Activated CD4-positive, alpha-beta T cell treated with anti-CD3 and anti-CD28 coated beads, Interleukin-2, Interleukin-4, amounts not matched to agents 100 ng/mL and 50 ng/mL, durations not matched to agents 16 hours and 8 hours (primary cell): ENCODE measurements at places on chromosomes 6 and 20.

DNA sequence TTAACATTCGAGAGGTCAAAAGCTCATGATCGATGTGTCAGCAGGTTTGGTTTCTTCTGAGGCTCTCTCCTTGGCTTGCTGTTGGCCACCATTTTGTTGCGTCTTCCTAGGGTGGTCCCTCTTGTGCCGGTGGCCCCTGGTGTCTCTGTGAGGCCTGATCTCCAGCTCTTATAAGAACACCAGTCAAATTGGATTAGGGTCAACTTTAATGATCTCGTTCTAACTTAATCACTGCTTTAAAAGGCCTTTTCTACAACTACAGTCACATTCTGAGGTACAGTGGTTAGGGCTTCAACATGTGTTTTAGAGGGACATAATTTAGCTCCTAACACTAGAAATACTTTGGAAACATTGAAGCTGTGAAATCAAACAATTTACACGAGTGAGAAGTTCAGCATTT lies 240.8 kb upstream of the KCNQ5 start:
- no peak for DNase-seq

DNA sequence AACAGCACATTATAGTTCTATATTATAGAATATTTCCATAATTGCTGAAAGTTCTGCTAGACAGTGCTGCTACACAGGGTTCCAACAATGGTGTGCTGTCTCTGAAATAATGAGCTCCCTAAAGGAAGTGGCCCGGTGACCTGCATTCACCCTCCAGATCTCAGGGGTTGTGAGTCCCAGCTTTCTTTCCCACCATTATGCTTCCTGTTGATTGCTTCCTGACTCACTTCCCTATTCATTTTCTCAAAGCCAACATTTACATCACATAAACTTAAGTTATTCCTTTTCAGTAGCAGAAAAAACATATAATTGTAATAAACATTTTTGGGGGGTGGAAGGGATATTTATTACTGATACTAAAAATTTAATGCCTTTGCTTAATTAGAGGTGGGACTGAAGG lies 12.9 kb upstream of the CCN6 start:
- no peak for DNase-seq

DNA sequence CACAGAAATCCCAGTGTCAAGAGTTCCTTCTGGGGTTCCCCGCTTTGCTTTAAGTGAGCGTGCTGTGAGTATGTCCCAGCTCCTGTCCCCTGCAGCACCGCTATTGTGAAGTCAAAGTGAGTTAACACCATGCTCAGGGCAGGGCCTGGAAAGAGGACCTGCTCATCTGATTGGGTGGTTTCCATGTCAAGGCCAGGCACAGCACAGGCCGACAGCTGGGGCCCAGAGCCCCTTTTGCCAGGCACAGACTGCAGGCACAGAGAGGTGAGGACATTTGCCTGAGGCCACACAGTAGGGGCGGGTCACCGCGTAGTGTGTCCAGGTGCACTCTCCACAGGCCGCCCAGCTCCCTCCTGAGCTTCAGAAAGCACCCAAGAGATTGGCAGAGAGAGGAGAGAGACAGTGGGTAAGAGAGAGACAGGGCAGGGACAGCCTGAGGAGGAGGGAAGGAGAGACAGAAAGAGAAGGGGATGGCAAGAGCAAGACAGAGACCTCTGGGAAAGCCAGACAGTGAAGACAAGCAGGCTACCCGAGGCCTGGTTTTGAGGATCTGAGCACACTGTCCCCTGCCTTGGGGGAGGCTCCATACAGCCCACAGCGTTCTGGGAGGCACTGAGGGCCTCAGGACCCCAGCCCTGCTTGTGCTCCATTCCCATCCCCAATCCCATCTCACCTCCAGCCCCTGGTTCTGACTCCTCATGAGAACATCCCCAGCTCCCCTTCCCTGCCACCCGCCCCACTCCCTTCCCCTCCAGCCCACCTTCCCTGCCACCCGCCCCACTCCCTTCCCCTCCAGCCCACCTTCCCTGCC lies 6.5 kb upstream of the BPIFB1 start:
- DNase-seq: no peak

GRCh38 chr6:149060985-149061760 lies 256.3 kb upstream of the TAB2 start:
- DNase-seq: no peak

- DNase-seq: no peak
These were observed 80.0 kb upstream of the TOP1 start for GRCh38 chr20:40948465-40949267.

GRCh38 chr6:43627008-43627825 lies 1.8 kb downstream of the GTPBP2 start:
- peak; percentile 28 for DNase-seq

DNA sequence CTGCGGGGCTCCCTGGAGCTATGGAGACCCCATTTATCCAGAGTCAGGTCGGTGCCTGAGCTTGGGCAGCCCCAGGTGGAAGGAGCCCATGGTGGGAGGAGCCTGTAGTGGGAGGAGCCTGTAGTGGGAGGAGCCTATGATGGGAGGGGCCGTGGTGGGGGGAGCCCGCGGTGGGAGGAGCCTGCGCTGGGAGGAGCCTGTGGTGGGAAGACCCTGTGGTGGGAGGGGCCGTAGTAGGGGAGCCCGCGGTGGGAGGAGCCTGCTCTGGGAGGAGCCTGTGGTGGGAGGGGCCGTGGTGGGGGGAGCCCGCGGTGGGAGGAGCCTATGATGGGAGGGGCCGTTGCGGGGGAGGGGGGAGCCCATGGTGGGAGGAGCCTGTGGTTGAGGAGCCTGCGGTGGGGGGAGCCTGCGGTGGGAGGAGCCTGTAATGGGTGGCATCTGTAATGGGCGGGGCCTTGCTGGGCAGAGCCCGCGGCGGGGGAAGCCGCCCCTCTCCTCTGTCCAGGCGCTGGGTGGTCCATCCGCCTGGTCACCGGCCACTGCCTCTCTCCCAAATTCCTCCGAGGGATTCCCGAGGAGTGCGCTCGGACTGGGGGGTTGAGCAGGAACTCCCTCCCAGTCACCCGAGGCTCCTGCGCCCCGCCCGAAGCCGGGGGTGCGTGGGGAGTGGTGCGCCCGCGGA lies 567 bp upstream of the FNDC11 start:
- peak; percentile 74 for DNase-seq

- no peak for DNase-seq
These were observed 18.8 kb upstream of the MAPK13 start for GRCh38 chr6:36111526-36111925.

DNA sequence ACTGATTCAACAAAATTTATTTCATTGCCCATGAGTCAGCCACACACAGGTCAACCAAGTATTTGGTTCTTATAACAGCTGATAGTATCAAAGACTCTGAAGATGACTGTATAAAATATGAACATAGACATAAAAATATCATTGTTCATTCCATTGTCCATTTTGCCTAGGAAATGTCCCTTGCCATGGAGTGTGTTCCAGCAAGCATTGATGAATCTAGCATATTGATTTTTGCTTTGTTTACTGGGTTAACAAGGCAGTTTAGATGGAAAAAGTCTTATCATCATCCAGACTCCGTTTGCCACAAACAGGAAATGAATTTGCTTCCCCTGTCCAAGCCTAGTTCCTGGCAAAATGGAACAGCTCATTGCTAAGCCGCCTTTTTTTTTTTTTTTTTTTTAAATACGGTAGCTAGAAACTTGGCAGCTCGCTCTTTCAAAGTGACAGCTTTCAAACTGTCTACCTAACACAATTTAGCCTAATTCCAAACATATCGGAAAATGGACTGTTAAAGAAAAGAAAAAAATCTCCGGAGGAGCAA lies 7.5 kb downstream of the F13A1 start:
- DNase-seq: no peak

DNA sequence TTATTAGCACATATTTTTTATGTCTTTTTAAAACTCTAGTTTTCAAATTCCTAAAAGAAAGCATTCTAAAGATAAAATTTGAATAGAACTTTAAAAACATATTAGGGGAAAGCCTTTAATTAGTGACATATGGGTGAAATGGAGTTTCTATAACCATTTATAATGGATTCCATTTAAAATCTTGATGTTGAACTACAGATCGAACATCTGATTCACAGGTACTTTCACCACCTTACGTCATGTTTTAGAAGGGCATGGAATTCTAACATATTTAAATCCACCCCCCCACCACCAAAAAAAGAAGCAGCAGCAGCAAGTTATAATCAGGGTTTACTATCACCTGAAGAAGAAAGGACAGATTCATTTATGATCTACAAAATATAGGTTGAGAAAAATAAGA lies 298.4 kb downstream of the SMOC2 start:
- no peak for DNase-seq

DNA sequence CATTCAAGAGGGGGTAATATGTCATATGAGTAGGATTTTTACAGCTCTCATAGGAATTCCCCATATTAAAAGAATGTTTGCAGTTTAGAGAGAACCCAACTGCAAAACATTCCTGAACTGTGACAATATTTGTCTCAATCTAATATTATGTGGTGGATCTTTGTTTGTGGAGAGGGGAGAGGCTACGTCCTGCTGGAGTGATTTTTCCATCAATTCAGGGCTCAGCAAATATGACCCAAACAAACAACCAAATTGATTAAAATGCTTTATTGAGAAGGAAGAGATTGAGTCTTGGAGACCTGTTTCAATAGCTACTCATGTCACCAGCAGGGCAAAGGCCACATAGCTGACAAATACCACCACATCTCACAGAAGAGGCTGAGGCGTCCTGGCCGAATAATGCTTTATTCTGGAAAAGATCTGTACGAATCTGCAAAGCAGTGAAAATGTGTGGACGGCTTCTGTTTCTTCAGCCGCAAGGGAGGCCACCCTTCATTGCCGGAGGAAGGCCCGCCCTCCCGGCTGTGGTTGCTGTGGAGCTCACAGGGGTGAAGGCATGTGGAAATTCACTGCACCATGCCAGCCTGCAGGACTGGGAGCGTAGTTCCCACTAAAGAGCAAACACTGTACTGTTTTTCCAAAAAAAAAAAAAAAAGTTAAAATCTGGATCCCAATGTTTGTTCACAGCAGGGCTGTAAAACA lies 89.7 kb upstream of the QKI start:
- DNase-seq: no peak

GRCh38 chr6:6131492-6132109 lies 124.9 kb upstream of the NRN1 start:
- DNase-seq: peak; percentile 42

GRCh38 chr6:15363523-15364400 lies 117.9 kb downstream of the JARID2 start:
- DNase-seq: peak; percentile 65

DNA sequence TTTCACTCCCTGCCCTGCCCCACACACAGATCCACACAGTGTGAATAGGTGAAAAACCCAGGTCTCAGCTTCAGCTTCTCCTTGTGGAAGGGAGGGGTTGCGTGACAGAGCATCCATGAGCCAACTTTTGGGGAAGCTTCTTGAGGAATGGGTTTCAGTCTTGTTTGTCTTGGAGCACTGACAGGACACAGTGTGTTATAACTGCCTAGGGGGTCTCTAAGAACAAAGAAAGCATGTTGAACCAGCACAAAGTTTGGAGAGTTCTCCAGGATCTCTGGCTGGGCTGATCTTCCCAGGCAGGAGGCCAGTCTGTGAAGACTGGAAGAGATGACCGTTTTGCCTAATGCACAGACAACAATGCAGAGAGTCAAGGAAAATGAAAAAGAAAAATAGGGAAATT lies 164.5 kb downstream of the COL12A1 start:
- DNase-seq: no peak

DNA sequence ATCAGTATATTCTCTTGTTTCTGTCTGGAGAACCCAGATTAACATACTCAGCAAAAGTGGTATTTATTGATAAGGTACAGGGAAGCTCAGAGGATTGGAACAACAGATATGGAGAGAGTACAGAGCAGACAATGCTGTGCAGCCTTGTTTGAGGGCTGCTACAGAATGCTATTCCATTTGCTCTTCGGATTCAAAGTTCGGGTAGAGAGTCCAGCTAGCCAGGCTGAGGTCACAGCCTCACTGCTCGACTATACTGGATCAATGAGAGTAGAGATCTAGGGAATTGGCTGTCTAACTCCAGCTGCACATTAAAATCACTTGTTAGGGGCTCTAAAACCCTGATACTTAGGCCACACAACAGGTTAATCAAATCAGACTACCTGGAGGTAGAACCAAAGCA lies 200.1 kb upstream of the BTBD3 start:
- DNase-seq: no peak

GRCh38 chr20:1286267-1287024 lies 20.4 kb downstream of the SNPH start:
- DNase-seq: no peak
